ENCODE measurements at places on chromosomes 2 and 18. TPM values are rescaled to one million over a fixed set of nuclear protein-coding genes. Genes with fewer than 3 reads are reported as not detected.

RTP5 gene
- total RNA-seq = not detected

VWA3B gene
- total RNA-seq = 0.47 TPM

PLEKHH2 gene
- 10.4 TPM for total RNA-seq

DNA sequence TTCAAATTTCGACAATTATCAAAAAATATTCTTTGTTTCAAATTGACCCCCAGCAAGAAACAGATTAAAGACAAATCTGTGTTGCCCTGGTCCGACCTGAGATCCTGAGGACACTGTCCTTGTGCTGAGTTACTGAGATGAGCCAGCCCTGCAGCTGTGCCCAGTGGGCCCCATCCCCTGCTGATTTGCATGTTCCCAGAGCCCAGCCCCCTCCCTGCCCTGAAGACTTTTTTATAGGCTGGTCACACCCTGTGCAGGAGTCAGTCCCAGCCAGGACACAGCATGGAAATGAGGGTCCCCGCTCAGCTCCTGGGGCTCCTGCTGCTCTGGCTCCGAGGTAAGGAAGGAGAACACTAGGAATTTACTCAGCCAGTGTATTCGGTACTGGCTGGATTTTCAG lies 31.4 kb upstream of the ZNG1B start:
- DNase-seq = no peak

DNA sequence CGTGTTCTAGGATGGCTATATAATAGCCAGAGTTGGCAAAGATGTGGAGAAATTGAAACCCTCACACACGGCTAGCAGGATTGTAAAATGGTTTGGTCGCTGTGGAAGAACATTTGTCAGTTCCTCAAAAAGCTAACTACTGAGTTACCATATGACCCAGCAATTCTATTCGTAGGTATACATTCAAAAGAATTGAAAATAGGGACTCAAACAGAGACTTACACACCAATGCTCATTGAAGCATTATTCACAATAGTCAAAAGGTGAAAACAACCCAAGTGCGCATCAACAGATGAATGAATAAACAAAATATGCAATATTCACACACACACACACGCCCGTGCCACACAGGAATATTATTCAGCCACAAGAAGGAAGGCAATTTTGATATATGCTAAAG lies 98.7 kb downstream of the PLA2R1 start:
- no peak for DNase-seq

DNA sequence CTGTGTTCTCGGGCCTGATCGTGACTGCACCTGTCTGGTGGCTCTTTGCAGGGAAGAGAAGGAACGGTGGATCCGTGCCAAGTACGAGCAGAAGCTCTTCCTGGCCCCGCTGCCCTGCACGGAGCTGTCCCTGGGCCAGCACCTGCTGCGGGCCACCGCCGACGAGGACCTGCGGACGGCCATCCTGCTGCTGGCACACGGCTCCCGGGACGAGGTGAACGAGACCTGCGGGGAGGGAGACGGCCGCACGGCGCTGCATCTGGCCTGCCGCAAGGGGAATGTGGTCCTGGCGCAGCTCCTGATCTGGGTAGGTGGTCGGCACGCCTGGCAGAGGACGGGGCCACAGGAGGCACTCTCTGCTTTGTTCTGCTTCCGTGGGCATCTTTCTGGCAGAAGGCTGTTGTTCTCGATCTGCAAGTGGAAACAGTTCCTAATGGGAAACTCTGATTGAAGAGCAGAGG lies 48.0 kb downstream of the GBX2 start:
- DNase-seq = no peak

DNA sequence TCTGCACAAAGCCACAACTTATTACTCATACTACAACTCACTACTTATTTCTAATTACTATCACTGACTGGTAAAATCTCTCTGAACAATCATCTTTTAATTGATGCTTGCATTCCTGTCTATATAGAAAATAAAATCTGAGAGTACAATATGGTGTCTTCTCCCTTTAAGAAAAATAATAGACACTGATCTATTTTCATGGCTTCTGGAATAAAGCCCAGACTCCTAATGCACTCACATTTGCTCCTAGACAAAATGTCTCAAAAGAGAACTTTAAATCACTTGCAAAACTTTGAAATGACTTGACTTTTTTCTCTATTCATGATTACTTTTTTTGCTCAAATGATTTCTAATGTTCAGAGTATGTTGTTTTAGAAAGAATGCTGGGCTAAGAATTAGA lies 28.7 kb downstream of the ESCO1 start:
- no peak for DNase-seq

DNA sequence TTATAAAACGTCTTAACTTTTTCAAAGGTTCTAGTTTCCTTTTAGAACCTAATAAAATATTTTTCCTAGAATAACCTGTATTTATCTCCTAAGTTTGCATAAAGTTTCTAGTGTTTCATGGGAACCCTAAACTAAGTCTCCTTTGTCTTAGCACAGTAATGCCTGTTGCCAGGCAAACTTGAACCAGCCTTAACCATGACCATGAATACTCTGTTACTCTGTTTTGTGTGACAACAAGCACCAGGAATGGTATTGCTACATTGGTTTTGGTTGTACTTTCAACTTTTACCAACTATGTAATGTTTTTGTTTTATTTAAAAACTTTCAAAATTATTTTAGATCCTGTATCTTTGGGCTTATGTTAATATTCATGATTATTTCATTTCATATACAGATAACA lies 137.6 kb downstream of the CERS6 start:
- no peak for DNase-seq

- no peak for DNase-seq
Observed at GRCh38 chr18:1796636-1797035, 774.7 kb downstream of the METTL4 start.

DNA sequence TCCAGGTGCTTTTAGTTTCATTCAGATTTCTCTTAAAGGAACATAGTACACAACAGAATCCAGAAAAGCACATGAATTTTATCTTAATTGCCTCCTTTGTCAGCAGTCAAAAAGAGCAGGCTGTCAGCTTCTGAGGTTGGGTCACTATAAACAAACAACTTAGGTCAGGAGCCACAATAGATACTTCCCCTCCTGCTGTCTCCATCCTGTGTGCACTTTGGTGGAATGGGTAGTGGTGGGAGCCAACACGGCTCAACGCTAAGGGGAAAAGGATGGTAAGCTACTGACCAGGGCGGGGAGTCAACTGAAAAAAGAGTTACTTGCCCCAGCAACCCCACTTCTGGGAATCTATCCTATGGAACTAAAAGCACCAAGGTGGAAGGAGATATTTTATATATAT lies 121.9 kb downstream of the PAX3 start:
- DNase-seq = no peak

- DNase-seq = no peak
Observed at GRCh38 chr2:74953796-74954499, 4.5 kb upstream of the POLE4 start.
